ENCODE measurements at places on chromosomes 7 and 10.

DNA sequence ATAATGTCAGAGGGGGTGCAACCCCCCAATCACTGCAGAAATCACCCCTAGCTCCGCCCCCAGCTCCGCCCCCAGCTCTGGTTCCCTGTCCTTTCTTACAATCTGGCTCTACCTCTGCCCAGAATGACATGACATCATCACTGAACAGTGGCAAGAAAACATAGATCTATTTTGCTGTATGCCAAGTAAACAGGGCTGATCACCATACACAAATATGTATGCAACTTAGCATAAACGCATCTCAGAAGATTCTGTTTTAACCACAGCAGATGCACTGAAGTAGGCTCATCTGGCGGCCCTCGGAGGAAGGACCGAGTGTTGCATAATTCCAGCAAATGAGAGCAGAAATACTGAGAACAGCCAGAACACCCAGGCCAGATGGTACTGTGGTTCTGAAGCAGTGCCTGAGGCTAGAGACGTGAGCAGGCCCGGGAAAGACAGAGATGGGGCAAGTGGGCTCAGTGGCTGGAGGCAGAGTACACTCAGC is 293.3 kb upstream of the KLF14 start:
- no peak for DNase-seq

GRCh38 chr7:47577321-47577919 is 4.5 kb downstream of the TNS3 start:
- no peak for DNase-seq

GRCh38 chr7:103690242-103690974 is 244.4 kb upstream of the SLC26A5 start:
- DNase-seq, result no peak

DNA sequence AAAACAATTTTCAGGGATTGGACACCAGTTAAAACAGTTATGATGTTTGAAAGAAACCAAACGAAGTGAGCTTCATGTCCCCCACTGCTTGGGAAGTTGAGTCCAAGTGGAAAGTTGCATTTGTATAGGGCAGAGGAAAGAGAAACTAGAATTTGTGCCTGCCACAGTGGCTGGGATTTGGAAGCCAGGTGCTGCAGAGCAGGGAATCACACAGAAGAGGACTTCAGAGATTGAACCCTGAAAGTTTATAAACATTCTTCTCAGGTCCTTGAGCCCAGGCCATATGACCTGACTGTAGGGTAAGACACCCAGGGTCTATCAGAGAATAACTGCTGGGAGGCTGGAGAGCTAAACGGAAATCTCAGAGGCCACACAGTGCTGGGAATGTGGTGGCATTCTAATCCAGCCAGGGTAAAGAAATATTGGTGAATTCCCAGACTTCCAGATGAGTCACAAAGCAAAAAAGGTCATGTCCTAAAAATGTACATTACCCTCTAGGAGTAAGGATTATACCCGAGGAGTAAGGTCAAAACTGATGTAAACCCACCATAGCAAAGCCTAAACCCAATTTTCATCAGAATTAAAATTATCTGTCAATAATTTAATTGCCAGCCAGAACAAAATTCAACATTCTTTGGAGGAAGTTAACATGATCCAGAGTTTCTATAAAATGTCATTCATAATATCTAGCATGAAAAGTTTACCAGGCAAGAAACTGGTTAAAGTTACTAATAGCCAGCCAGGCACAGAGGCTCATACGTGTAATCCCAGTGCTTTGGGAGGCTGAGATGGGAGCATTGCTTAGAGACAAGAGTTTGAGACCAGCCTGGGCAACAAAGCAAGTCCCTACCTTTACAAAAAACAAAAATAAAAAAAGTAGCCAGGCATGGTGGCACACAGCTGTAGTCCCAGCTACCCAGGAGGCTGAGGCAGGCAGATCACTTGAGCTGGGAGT is 31.2 kb downstream of the TOMM7 start:
- no peak for DNase-seq

- DNase-seq, result no peak
Observed at GRCh38 chr10:14325325-14325955, 5.3 kb downstream of the FRMD4A start.

- DNase-seq, result no peak
Observed at GRCh38 chr7:73452999-73453635, 19.5 kb downstream of the FZD9 start.

DNA sequence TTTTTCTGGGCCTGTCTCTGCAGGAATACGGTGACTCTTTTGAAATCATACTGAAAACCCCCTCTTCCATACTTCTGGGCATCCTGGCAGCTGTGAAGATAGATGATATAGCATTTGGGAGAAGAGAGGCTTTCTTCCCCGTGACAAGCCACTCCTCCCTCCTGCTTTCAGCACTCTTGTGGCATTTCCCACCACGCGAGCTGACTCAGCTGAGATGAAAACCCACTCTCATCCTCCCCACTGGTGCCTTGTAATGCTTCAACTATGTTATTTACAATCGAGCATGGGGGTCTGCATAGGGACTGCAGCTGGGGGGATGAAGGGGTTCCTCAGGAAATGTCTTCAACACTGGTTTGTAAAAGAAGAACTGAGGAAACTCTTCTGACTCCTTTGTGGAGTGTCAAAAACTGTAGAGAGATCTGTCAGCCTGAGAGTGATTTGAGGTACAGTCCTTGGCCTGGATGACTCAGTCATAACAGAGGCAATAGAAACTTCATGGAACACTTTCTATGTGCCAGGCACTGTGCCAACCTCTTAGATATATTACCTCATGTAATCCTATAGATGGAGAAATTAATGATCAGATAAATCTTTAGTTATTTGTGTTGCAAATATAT is 1.7 kb upstream of the TBATA start:
- DNase-seq, result peak; percentile 13

GRCh38 chr7:149853157-149853556 is 15.0 kb downstream of the ZNF862 start:
- no peak for DNase-seq

- no peak for DNase-seq
Observed at GRCh38 chr7:151630851-151631569, 111.3 kb upstream of the RHEB start.

DNA sequence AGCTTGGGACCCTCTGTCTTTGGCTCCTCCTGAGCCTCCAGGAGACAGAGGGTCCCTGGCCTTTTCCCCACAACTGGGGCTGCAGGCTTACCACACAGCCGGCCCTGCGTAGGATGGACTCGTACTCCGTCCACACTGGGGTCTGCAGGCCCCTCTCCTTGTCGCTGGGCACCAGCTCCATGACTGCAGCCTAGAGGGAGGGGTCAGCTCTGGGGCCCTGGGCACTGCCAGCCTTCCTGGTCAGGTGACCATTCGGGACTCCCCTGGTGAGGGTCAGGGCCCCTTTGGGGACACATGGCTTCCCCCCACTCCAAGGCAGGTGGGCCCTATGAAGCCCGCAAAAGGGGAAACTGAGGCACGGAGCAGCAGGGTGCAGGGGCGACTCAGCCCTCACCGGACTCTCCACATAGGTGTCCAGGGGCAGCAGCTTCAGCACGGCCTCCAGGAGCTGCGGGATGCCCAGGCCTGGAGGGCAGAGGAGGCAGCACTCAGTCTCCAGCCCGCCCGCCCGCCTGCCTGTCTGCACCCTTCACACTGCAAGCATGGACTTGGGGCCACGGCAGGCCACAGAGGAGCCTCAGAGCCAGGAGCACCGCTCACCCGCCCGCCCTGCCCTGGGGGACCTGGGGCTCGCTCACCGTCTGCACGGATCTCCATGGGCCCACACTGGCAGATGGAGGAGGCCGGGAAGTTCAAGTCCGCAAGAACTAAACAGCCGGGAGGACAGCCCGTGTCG is 1.1 kb downstream of the FUOM start:
- no peak for DNase-seq

- DNase-seq, result no peak
Observed at GRCh38 chr7:101200862-101201599, at the start of gene MOGAT3. Gene MOGAT3 (minus strand): TSS chr7:101201036. CDS start chr7:101200854, 182 bp downstream.

GRCh38 chr7:50664937-50665336 is 99.7 kb upstream of the DDC start:
- DNase-seq, result no peak

DNA sequence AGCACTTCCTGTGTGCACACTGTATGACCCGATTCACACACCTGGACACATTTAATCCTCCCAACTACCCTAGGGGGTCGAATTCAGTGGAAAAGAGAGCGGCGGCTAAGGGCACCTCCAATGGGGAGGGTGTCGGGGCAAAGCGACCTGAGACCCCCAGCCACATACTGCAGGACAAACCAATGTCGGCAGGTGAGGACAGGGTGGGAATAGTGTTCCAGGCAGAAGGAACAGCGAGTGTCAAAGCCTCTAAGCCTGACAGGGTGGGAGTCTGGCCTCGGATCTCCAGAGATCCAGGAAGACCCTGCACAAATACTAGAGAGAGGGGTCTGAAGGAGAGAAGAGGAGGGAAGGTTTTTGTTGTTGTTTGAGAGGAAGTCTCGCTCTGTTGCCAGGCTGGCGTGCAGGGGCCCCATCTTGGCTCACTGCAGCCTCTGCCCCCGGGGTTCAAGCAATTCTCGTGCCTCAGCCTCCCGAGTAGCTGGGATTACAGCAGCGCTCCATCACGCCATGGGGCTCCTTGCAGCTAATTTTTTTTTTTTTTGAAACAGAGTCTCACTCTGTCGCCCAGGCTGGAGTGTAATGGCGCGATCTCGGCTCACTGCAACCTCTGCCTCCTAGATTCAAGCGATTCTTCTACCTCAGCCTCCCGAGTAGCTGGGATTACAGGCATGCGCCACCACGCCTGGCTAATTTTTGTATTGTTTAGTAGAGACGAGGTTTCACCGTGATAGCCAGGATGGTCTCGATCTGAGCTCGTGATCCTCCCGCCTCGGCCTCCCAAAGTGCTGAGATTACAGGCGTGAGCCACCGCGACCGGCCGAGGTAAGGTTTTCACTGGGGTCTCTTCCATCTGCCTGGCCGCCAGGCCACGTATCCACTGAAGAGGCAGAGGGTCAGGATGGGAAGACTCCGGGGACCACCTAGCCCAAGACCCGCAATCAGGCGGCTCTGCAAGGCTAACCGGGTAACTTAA is 1.2 kb upstream of the ARPC1B start:
- no peak for DNase-seq

DNA sequence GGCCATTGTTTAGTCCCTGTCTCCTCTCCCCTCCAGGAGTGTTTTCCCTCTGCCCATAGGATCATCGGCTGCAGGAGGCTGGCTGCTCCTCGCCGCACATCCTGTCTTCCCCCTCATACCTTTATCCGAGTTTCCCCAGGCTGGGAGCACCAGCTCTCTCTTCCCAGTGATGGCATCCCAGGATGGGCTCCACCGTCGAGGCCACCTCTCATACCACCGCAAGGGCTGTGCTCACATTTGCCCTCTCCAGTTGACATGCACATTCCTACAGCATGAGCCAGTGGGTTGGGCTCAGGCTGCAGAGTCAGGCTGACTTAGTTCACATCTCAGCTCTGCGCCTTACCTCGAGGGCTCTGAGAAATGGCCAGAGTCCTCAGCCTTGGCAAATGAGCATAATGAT is 12.1 kb downstream of the HKDC1 start:
- DNase-seq, result no peak

DNA sequence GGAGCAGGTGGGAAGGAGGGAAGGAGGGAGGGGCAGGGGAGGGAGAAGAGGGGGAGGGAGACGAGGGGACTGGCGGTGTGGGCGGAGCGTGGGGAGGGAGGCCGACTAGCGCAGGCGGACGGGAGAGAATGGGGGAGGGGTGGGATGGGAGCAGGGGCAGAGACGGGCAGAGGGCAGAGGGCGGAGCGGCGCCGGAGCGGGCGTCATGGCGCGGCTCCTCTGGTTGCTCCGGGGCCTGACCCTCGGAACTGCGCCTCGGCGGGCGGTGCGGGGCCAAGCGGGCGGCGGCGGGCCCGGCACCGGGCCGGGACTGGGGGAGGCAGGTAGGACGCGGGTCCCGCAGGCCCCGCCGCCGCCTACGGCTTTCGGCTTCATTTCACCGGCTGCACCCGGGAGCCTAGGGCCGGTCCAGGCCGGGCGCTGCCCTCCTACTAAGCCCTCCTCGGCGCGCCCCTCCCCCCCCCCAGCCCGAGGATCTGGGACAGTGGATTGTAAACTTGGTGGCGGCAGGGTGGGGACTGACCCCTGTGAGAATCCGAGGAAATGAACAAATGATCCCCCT is at the start of gene MSRB2:
Gene MSRB2, plus strand, starts transcription at position 176 of the 562 bp plus-strand sequence. Its CDS starts 30 bp downstream, at position 206.
- peak; percentile 76 for DNase-seq

- DNase-seq, result no peak
Observed at GRCh38 chr7:522071-522950, 2.7 kb upstream of the PDGFA start.

Measured in mesothelial cell of epicardium (in vitro differentiated cells).